ENCODE measurements at places on chromosomes 2 and 18. TPM values are rescaled to one million over a fixed set of nuclear protein-coding genes. Genes with fewer than 3 reads are reported as not detected.

PRADC1 gene
- 32.4 TPM for total RNA-seq

GREB1 gene
- 0.52 TPM for total RNA-seq

ANKRD29 gene
- total RNA-seq, result 0.48 TPM

RAD51AP2 gene
- not detected for total RNA-seq

C2orf80 gene
- not detected for total RNA-seq

RNF152 gene
- 137 TPM for total RNA-seq

BCL2 gene
- total RNA-seq, result 4.2 TPM

CHRND gene
- total RNA-seq, result not detected

CRACDL gene
- total RNA-seq, result 17.0 TPM

CNTNAP5 gene
- total RNA-seq, result not detected

NTSR2 gene
- not detected for total RNA-seq

CCT7 gene
- total RNA-seq, result 192 TPM

SLC16A14 gene
- 4.9 TPM for total RNA-seq

MLPH gene
- total RNA-seq, result 6.1 TPM

PAX3 gene
- 4.1 TPM for total RNA-seq

ATP5F1A gene
- 290 TPM for total RNA-seq

ACYP2 gene
- total RNA-seq, result 9.1 TPM

SULT1C4 gene
- 0.60 TPM for total RNA-seq

ACMSD gene
- not detected for total RNA-seq

SCYGR4 gene
- total RNA-seq, result not detected

GPR45 gene
- total RNA-seq, result not detected

TBC1D8 gene
- 7.3 TPM for total RNA-seq

CCT4 gene
- total RNA-seq, result 121 TPM

EML6 gene
- total RNA-seq, result 1.1 TPM

DTNA gene
- 3.7 TPM for total RNA-seq
